Anterior cingulate cortex (tissue), 58 donors: ENCODE measurements at places on chromosomes 3 and 15.

- DNase-seq: peak; percentile 27
Observed at GRCh38 chr3:10344147-10344943, 23.4 kb upstream of the SEC13 start.

GRCh38 chr3:65762235-65762580 is 276.5 kb downstream of the MAGI1 start:
- DNase-seq: no peak

- DNase-seq: no peak
Observed at GRCh38 chr3:152298393-152299248, 29.9 kb downstream of the MBNL1 start.

DNA sequence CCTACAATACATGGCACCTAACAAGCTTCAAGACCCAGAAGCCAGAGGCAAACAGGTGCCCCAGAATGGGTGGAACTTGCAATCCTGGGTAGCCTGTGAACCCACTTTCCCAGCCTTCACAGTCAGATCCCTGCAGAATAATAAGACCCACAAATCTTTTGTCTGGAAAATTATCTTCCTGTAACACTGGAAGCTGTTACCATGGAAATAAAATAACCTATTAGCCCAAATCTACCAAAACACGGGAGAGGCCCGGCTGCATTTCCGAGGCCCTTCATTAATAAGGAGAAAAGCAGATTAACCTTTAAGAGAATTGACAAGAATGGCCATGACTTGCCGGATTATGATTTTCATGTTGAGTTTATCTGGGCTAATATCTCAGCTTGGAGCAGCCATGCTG is 256.1 kb upstream of the PROK2 start:
- no peak for DNase-seq

DNA sequence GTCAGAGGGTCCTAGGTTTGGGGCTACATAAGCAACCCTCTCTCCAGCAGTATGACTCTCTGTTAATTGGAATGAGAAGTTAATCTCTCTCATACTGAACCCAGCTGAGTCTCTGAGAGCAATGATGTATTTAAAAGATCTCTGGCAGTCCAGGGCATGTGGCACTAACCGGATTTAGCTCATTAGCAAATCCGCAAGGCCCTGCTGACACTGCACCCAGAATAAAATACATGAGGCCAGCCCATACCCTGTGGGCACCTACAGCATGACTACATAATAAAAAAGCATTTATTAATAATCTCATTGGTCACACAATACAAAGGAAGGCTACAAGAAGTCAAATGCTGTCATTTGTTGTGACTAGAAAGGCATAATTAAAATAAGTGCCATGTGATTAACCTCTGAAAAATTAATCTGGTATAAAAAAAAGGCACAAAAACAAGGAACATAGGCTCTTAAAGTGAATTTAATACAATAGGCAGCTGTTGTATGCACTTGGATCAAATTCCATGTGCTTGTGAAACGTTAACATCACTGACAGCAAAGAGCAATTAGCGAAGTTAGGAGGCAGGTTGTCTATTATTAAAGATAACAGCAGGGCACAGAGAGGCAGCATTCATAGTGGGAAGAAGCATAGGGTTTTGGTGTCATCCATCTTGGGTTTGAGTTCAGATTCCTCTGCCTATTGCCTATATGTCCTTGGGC is 381.2 kb downstream of the WDR72 start:
- no peak for DNase-seq

- DNase-seq: no peak
Observed at GRCh38 chr15:80878242-80878866, 99.2 kb downstream of the CEMIP start.

GRCh38 chr15:85905751-85906450 is 111.2 kb upstream of the KLHL25 start:
- DNase-seq: no peak

DNA sequence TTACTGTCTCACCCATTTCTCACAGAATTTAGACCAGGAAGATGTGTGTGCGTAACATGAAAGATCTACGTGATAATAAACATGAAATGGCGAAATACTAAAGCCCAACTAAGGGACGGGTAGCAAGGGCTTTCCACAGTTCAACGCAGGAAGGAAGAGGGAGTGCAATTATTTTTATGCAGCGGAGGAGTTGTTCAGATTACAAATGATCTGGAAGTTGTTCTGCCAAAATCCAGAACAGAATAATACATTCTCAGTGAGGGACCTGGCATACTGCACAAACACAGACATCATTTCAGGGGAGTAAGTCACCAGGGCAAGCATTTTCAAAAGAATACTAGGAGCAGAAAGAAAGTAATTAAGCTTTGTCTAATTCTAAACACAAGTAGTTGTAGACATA is 133.6 kb upstream of the RAP2B start:
- DNase-seq: no peak

DNA sequence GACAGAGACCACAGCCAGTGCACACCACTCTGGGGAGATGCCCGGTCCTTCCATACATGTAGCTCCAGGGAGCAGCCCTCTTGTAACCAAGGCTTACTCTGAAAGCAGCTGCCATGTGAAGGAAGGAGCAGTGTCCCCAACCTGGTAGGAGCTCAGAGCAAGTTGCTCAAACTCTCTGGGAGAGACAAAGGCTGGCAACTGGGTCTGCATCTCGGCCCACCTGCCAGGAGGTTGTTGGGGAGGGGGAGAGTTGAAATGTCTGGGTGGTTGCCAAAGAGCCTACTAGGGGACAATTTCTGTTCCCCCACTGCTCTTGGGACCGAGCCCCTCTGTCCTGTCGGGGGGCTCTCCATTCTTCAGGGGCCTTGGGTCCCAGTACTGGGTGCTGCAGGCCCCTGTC is 309.9 kb downstream of the TLE3 start:
- DNase-seq: no peak

GRCh38 chr15:73955861-73956742 is 29.8 kb downstream of the LOXL1 start:
- DNase-seq: no peak
